ENCODE measurements at places on chromosomes 16 and 17. TPM values are rescaled to one million over a fixed set of nuclear protein-coding genes. Genes with fewer than 3 reads are reported as not detected.

GRCh38 chr16:57479205-57479975, 6.9 kb downstream of the DOK4 start:
- DNase-seq, result no peak
- peaks cover 17% of the 10 kb centered on the region for H3K4me1 ChIP-seq
- H3K36me3 ChIP-seq, result no peaks in the 10 kb centered on the region
- no peak overlapping the region for H3K27ac ChIP-seq
- H3K4me3 ChIP-seq, result no peak overlapping the region

DNA sequence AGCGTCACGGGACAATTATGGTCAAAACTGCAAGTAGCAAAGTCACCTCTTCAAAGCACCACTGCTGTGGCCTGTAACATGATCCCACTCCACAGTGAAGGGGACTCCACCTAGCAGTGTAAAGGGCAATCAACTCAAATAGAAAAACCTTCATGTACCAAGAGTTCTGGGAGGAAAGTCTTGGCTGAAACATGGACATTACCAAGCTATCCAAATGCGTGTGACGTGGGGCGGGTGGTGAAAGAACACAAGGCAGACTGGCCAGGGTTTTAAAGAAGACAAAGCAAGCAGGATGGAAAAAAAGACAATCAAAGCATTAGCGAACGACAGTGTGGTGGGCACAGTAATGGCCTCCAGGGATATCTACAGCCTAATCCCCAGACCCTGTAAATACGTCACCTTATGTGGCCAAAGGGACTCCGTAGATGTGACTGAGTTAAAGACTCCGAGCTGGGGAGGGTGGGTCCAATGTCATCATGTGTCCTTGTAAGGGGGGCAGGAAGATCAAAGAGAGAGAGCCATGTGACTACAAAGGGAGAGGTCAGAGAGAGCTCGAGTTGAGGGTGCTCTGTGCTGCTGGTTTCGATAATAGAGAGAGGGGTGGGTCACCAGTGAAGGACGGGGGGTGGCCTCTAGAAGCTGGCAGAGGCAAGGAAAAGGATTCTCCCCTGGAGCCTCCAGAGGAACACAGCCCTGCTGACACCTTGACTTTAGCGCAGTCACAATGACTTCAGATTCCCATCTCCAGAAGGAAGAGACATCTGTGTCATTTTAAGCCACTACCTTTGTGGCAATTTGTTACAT, 6.0 kb downstream of the HSDL1 start:
- no peak for DNase-seq
- no peaks in the 10 kb centered on the region for H3K36me3 ChIP-seq
- peaks cover 6% of the 10 kb centered on the region for H3K4me1 ChIP-seq
- no peaks in the 10 kb centered on the region for H3K27me3 ChIP-seq
- no peak overlapping the region for H3K4me3 ChIP-seq

DNA sequence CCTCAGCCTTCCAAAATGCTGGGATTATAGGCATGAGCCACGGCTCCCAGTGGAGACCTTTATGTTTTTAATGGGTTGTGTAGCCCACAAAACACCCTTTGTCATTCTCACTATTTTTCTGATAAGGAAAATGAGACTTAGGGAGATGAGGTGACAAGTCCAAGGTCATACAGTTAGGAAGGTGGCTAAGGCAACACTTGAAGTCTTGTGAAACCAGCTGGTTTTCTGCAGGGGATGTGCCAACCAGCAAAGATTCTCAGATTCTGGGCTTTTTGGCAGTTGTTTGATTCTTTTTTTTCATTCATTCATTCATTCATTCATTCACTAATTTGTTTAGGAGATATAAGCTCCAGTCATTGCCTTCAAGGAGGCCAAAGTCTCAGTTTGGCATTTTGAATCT, 10.0 kb upstream of the PHOSPHO1 start:
- H3K27me3 ChIP-seq, result no peaks in the 10 kb centered on the region
- no peaks in the 10 kb centered on the region for H3K36me3 ChIP-seq
- no peak overlapping the region for H3K4me3 ChIP-seq
- H3K4me1 ChIP-seq, result no peaks in the 10 kb centered on the region

HEATR9 gene
- total RNA-seq, result 2.2 TPM

GRCh38 chr16:59385491-59385890, 651.4 kb upstream of the GOT2 start:
- no peak for DNase-seq
- no peak overlapping the region for H3K4me3 ChIP-seq
- no peaks in the 10 kb centered on the region for H3K4me1 ChIP-seq
- H3K36me3 ChIP-seq, result no peaks in the 10 kb centered on the region

FOXN1 gene
- total RNA-seq, result not detected

DNA sequence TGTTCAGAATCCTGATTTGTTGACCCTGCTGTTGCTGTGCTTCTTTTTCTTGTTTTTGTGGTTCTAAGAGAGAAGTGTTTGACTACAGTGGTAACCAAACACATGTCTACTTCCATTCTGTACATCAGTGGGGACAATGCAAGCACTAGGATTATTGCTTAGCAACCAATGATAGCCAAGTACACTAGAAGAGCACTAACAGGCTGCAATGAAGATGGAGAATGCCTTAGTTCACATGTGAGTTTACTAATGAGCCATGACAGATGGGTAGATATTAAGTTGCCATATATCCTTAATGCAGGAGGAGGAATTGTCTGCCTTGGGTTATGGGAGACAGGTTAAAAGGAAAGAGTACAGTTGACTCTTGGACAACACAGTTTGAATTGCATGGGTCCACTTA, 8.3 kb downstream of the EFCAB5 start:
- no peaks in the 10 kb centered on the region for H3K27me3 ChIP-seq
- no peak overlapping the region for H3K4me3 ChIP-seq
- no peak overlapping the region for H3K27ac ChIP-seq

GRCh38 chr16:24624102-24624501, 84.7 kb downstream of the RBBP6 start:
- no peak overlapping the region for H3K4me3 ChIP-seq
- H3K36me3 ChIP-seq, result no peaks in the 10 kb centered on the region
